ENCODE measurements at places on chromosomes 11 and 22.

DNA sequence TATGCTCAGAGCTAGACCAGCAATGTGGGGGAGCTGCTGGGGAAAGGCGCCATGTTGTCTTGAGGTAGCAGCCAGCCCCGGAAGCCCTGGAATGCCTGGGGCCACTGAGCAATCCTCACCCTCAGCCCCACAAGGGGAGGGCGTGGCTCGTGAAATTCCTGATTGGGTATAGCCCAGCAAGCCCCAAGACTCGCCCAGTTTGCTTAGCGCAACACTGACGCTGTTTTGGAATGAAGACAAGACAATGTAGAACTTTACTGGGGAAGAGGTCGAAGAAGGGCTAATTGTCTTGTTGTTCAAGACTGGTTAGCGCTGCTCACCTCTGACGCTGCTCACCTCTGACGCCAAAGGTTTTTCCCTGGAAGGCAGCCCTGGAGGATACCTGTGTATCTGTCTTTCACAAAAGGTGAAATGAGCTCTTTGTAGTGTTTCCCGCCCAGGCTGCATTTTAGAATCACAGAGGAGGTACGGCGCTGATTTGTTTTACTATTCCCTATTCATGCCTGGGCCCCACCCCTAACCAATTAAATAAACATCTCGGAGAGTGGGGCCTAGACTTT lies 47.6 kb downstream of the ST3GAL4 start:
- no peak for DNase-seq

- no peak for DNase-seq
Observed at GRCh38 chr11:111916768-111917167, 1.9 kb upstream of the C11orf52 start.

- DNase-seq = no peak
Observed at GRCh38 chr22:46077669-46078099, 72.6 kb upstream of the PPARA start.

DNA sequence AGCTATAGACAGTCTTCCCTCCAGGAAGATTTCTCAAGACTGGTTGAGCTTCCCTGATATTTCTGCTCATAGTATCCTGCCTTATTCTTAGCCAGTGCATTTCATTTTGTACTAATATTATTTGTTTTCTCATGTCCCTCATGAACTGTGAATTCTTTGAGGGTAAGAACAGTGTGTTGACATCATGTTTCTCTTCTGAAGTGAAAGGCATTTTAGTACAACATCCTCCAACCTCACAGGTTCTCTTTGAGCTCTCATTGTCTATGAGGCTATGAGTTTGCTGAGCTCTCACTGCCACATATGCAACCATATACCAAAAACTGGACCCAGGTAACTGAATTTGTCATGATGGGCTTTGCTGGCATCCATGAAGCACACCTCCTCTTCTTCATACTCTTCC lies at the start of gene OR6Q1:
OR6Q1 (plus strand) TSS at position 301 of the 400 bp plus-strand sequence; CDS start at position 301, 0 bp downstream.
- no peak for DNase-seq

DNA sequence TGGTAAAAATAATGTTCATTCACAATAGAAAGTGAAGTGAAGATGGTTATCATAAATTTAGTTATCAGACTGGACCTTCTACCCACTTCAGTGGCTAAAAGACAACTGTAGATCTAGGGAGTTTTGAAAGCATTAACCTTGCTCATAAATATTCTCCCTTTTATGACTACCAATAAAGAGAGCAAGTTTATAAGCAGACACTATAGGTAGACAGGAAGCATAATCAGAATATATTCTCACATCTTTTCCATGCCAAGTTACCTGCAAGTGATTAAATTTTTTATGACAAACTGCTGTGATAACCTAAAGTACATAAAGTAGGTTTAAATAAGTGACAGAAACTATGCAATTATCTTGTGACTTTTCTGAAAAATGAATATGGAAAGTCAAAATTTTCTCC lies 62.5 kb downstream of the LUZP2 start:
- no peak for DNase-seq

DNA sequence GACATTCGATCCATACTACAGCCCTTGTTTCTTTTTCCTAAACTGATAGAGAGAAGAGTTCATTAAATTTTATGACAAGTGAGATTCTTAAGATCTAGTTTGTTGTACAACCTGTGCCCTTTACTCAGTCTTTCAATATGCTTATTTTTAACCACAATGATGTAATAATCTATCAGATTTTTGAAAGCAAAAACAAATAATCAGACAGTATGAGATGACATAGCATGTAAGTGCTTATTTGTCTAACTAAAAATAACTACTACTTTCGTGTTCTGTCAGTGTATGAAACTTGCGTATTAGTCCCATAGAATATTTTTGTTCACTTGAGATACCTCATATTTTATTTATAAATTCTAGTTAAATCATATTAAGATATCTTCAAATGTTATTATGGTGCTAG lies 33.2 kb downstream of the RAB39A start:
- no peak for DNase-seq

DNA sequence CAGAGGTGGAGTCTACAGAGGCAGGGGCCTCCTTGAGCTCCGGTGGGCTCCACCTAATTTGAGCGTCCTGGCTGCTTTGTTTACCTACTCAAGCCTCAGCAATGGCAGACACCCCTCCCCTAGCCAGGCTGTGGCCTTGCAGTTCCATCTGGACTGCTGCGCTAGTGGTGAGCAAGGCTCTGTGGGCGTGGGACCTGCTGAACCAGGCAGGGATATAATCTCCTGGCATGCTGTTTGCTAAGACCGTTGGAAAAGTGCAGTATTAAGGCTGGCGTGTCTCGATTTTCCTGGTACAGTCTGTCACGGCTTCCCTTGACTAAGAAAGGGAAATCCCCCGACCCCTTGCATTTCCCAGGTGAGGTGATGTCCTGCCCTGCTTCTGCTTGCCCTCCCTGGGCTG lies 77.7 kb downstream of the GDPD4 start:
- DNase-seq = no peak

DNA sequence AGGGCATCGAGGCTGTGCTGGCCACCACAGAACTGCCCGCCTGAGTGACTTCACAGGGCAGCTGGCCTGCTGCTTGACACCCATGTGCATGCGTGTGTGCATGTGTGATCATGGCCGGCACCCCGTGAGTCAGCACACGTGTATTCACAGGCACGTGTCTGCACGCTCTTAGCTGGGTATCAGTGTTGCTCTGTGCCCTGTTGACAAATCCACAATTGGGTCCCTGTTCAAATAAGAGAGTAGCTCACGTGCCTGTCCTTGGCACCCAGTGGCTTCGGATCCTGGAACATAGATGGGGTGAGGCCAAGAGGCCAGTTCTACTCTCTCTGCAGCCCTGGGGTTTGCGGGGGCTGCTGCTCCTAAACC lies 14.0 kb downstream of the B3GAT1 start:
- no peak for DNase-seq

GRCh38 chr11:118592616-118593367 lies 14.6 kb upstream of the PHLDB1 start:
- DNase-seq = no peak

- no peak for DNase-seq
Observed at GRCh38 chr22:19497245-19497644, 17.5 kb downstream of the CDC45 start.

DNA sequence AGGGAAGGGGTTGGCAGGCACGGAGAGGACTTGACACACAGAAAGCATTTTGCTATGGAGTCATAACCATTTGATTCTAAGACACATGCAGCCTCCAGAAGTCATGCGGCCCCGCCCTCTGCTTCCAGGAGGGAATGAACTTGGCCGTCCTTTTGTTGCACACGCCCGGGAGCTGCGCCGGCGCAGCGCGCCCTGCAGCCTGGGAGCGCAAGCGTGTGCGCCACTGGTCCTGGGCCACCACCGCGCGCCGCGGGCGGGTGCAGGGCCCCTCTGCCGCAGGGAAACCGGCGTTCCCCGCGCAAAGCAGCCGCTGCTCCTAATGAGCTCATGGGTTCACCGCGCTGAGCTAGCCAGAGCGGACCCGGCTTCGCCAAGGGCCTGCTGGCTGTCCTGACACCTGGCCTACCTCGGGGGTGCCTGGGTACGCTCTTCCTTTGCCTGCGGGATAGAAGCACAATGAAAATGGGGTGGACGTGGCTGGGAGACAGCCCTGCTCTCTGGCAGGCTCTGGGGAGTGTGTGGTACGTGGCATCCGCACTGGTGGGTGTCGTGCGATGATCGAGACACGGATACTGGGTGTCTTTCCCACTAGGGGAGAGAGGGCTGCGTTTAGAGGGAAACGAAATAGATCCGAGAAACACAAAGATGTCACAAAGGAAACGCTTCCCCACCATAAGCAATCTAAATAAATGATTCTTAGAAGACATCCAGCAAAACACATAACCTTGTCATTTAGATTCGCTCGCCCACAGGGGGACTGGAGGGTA lies 669 bp downstream of the MICAL3 start:
- DNase-seq = peak; percentile 12

GRCh38 chr11:126968915-126969314 lies 31.7 kb downstream of the KIRREL3 start:
- DNase-seq = no peak

DNA sequence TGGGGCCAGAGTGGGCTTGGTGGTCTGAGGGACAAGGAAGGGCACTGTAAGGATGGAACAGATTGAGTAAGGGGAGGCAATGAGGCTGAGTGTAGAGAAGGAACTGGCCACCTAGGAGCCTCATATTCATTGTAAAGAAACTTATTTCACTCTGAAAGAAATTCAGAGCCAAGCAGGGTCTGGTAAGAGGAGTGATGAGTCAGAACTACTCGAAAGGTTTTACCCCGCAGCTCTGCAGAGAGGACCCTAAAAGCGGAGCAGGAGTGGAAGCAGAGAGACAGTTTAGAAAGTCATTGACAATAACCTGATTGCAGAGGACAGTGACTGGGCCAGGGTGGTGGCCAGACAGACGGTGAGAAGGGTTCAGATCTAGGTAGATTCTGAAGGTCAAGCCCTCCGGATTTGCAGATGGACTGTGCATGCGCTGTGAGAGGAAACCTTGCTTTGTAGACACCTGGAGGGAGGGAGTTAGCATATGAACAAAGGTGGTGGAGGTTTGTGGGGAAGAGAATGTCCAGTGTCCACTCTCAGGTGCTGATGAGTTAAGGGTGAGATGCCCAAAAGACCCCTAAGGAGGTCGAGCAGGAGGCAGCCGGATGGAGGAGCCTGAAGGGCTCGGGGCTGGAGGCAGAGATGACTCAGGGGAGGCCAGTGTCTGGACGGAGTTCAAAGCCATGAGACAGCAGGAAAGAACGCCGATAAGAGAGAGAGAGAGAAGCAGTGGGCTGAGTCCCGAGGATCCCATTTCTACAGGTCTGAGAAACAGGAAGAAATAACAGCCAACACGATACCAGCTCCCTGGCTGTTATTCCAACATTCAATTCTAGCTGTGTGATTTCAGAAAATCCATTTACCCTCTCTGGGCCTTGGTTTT lies 546.0 kb downstream of the BRD1 start:
- DNase-seq = no peak

GRCh38 chr11:34857463-34857862 lies 58.7 kb downstream of the APIP start:
- DNase-seq = no peak

GRCh38 chr11:131025421-131026125 lies 109.3 kb upstream of the SNX19 start:
- no peak for DNase-seq

- no peak for DNase-seq
Observed at GRCh38 chr11:118902336-118903203, 18.9 kb downstream of the CXCR5 start.

GRCh38 chr11:67213178-67213621 lies 53.1 kb upstream of the GRK2 start:
- peak; percentile 6 for DNase-seq

Measured in CD4-positive, alpha-beta T cell treated with Interleukin-12 subunit alpha and Interleukin-12 subunit beta, for 1 hour (primary cell).